NCI-H187 (cell line): ENCODE measurements at places on chromosomes 7 and 10.

DNA sequence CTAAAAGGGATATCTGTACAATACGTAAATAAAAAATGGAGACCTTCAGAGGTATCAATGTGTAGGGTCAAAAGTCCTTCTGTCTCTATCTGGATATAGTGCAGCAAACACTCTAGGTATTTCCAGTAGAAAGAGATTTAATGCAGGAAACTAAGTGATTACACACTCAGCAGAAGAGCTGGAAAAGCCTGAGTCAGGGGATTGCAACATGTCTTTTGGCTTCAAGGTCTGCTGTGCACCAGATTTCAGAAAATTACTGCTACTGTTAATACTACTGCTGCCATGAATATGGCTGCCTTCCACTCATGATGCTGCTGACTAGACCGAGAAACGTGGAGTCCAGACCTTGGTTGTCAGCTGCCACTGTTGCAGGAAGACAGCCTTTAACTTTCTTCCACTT is 94.9 kb upstream of the DLX6 start:
- DNase-seq, result no peak

DNA sequence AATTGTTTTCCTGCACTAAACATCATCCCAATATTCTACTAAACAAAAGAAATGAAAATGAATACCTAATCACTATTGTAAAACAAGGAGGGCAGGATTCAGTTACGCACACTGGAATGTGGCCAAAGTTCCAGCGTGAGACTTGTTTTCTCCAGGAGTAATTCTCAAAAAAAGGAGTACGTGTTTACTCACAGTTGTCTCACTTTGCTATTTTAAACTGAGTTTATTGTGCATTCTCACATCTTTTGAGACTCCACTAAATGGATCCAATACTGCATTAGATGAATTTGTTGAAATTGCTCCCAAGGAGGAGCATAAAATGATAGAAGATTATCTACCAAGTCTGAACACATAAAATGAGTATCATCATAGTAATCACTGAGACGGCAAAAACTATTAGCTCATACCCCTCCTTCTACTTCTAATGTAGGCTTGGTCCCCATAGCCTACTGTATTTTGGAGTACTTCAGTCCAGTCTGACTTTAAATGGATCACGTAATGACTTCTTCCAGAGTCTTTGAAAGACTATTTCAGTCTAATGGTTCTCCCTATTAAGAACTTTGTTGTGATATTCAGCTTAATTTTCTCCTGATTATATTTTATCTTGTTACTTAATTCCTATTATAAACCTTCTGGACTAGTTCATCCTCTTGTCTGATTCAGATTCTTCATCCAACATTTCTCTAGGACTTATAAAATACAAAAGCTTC is 3.8 kb downstream of the GRM3 start:
- DNase-seq, result no peak

GRCh38 chr7:139893999-139894398 is 64.9 kb downstream of the TBXAS1 start:
- peak; percentile 15 for DNase-seq

DNA sequence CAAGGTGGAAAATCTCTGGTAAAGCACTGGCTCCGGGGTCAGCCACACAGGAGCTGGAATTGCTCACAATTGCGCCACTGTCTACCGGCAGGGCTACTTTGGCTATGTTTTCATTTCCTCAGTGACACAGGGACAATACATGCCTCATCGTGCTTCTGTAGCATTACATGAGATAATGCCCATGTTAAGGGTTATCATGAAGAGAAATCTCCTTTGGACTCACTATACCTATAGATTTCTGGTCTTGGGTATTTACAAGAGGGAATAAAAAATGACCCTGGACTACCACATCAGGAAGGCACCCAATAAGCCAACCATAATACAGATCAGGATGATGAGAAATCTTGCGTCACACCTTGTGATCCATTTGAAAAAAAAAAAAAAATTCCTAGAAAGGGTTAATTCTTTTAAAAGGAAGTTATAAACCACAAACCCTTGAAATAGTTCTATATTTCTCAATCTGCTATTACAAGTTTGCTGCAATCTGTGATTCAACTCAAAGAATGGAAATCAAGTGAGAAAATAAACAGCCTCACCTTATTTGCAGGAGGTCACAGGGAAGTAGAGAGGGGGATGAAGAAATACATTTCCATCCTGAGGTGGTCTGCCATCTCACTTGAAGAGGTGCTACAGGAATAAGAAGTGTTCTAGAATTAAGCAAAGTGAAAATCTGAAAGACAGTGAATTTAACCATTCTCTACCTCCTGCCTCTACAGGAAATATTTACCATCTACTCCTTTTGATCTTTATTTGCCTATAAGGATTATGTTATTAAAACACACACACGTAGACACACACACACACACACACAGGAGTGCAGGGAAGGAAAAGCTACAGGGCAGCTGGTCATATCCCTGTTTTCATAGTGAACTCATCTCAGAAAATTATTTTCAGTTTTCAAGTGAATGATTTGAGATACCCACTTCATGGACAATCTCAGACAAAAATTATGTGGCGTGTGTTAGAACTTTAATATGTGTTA is 231.3 kb upstream of the CELF2 start:
- no peak for DNase-seq

- DNase-seq, result no peak
Observed at GRCh38 chr10:31064348-31064747, 32.7 kb upstream of the ZNF438 start.
